ENCODE measurements at places on chromosomes 2 and 18. TPM values are rescaled to one million over a fixed set of nuclear protein-coding genes. Genes with fewer than 3 reads are reported as not detected.

Gene PAIP2B
- total RNA-seq: 5.3 TPM

Gene COL3A1
- total RNA-seq: 2.0 TPM

Gene ZNF142
- 49.5 TPM for total RNA-seq

Gene SAG
- not detected for total RNA-seq

Gene ADNP2
- total RNA-seq: 17.0 TPM

Gene STAM2
- total RNA-seq: 14.4 TPM

Gene MCFD2
- 30.8 TPM for total RNA-seq

Gene PAPOLG
- total RNA-seq: 20.6 TPM

Gene KCNE4
- total RNA-seq: not detected

Gene POU3F3
- total RNA-seq: not detected

Gene PROKR1
- total RNA-seq: not detected

Gene CYP1B1
- not detected for total RNA-seq

Gene CYRIA
- 2.9 TPM for total RNA-seq

Gene MRO
- not detected for total RNA-seq

Gene TBR1
- total RNA-seq: not detected

Gene MAP3K19
- total RNA-seq: not detected

Gene TRPM8
- total RNA-seq: not detected

Gene TEX44
- total RNA-seq: not detected

Gene ABCG8
- 0.09 TPM for total RNA-seq

Gene PRKCE
- 23.4 TPM for total RNA-seq

Gene ASIC4
- 0.20 TPM for total RNA-seq

Gene TRIM54
- total RNA-seq: not detected

Gene FSHR
- total RNA-seq: not detected

Gene TDRD15
- total RNA-seq: not detected

Gene ABCB6
- 4.1 TPM for total RNA-seq

Gene STARD6
- not detected for total RNA-seq

Gene CCDC102B
- 7.0 TPM for total RNA-seq

Gene TWSG1
- 4.4 TPM for total RNA-seq

Gene NEB
- total RNA-seq: 1.4 TPM

Gene KATNAL2
- 0.53 TPM for total RNA-seq

Gene ALPI
- total RNA-seq: not detected

Gene SPEG
- 23.9 TPM for total RNA-seq

Gene DNAH7
- not detected for total RNA-seq

Gene PMAIP1
- 19.5 TPM for total RNA-seq

Gene INPP5D
- 119 TPM for total RNA-seq

Gene GREB1L
- total RNA-seq: 0.09 TPM

Gene KCNG3
- total RNA-seq: 0.25 TPM

Gene GORASP2
- 81.1 TPM for total RNA-seq

Gene UGT1A9
- total RNA-seq: not detected

Gene RAB6C
- total RNA-seq: not detected

Gene MATN3
- total RNA-seq: 0.23 TPM

Gene CHCHD5
- 19.2 TPM for total RNA-seq

Gene NEUROD1
- not detected for total RNA-seq

Gene CENPA
- total RNA-seq: 1.9 TPM

Data from T-cell (primary cell).